ENCODE measurements at places on chromosomes 5 and 9.

DNA sequence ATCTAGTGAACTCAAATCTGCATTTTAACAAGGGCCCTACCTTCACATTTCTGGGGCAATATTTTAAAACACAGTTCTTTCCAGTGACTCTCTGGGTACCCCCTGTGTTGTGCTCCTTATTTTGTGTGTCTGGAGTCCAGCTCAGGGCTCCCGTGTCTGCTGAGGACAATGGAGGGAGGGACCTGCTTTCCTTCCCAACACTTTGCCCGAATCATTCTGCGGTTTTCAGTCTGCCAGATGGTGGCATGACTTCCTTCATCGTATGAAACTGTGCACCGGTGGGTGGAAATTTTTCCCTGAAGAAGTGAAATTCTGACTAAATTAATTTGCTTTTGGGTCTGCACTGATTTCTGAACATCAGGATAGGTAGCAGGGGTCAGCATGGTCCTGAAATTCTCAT is 153.6 kb upstream of the CD180 start:
- no peak for DNase-seq

DNA sequence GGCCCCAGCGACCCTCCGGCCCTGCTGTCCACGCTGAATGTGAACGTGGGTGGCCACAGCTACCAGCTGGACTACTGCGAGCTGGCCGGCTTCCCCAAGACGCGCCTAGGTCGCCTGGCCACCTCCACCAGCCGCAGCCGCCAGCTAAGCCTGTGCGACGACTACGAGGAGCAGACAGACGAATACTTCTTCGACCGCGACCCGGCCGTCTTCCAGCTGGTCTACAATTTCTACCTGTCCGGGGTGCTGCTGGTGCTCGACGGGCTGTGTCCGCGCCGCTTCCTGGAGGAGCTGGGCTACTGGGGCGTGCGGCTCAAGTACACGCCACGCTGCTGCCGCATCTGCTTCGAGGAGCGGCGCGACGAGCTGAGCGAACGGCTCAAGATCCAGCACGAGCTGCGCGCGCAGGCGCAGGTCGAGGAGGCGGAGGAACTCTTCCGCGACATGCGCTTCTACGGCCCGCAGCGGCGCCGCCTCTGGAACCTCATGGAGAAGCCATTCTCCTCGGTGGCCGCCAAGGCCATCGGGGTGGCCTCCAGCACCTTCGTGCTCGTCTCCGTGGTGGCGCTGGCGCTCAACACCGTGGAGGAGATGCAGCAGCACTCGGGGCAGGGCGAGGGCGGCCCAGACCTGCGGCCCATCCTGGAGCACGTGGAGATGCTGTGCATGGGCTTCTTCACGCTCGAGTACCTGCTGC is 839 bp downstream of the KCNV2 start:
- no peak for DNase-seq

- no peak for DNase-seq
Observed at GRCh38 chr5:57937025-57937424, 454.4 kb upstream of the ACTBL2 start.

DNA sequence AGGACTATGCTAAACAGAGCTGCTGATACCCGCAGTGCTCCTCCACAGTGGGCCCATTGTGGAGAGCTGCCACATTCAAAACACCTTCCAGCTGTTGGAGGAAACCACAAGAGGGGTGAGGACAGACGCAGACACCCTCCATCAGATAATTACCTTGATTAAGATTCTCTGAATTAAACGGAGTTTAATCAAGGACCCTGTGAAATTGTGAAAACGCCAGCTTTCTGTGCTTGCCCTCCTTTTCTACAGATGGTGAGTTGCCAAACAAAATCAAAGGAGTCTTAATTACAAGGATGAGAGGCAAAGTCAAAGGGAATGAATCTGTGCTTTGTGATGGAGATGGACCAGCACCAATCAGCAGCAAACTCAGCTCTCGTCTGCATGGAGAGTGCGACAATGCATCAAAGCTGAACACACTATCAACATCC is 596.1 kb downstream of the ELAVL2 start:
- DNase-seq = no peak

DNA sequence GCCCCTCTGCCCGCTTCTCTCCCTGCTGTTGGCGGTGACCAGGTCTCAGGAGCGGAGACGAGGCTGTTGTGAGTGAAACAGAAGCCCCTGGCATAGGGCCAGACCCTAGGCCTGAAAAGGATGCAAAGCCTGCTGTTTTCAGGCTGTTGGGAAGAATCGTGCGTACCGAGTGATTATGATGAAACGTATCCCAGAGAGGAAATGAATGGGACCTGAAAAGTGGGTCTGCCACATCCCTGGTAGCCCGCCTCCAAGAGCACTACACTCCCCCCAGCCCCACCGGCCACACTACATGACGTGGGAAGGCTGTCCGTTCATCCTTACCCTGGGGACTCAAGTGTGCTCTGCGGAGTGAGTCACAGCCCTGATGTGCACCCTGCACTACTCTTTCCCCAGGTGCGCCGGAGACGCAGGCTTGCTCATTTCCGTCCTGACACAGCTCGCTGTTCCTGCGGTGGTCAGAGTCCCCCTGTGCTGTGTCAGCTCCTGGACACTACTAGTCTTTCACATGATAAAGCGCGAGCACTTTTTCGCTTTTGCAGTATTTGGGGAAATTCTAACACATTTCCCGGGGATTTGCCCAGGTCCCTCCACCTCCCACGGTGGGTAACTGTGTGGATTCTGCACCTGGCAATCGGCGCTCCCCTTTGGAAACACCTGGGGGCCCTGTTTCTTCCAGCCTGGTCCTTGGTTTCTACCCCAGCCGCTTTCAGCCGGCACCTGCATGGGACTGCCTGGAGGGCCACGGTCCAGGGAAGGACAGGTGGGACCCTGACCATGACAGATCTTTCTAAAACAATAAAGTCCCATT is 91.5 kb downstream of the ANKRD33B start:
- no peak for DNase-seq

GRCh38 chr5:98769959-98770208 is 3.6 kb upstream of the RGMB start:
- DNase-seq = no peak

- DNase-seq = no peak
Observed at GRCh38 chr5:109566361-109566760, 123.4 kb upstream of the MAN2A1 start.

GRCh38 chr9:37747271-37747753 is 6.3 kb upstream of the TRMT10B start:
- peak; percentile 43 for DNase-seq

DNA sequence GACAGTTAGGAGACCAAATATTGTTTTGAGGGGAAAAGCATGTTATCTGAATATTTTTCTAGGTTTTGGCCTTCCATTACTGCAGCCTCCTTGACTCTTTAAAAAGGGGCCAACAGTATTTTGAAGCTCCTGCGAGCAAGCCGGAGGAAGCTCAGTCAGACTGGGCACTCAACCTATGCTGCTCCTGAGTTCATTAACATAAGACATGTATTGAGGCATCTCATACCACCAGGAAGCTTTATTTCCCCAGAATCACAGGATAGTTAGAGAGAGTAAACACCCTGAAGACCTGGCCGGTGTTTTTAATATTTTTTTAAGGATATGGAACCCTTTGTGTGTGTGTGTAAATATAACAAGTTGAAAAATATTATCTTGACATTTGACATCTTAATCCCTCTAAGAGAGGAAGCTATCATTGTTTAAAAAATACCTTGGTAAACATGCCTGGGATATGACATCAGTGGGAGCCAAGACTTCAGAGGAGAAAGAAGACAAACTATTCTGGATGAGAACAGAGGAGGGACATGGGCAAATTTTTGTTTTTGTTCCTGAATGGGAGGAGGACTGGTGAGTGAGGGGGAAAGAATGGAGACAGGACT is 139.3 kb upstream of the SLIT3 start:
- DNase-seq = no peak

- no peak for DNase-seq
Observed at GRCh38 chr5:107512029-107512428, 158.7 kb downstream of the EFNA5 start.

- DNase-seq = no peak
Observed at GRCh38 chr5:2991884-2992283, 240.4 kb upstream of the IRX2 start.

GRCh38 chr9:132969783-132970182 is 8.7 kb upstream of the GFI1B start:
- no peak for DNase-seq

- no peak for DNase-seq
Observed at GRCh38 chr5:82151204-82151603, 127.0 kb downstream of the RPS23 start.

DNA sequence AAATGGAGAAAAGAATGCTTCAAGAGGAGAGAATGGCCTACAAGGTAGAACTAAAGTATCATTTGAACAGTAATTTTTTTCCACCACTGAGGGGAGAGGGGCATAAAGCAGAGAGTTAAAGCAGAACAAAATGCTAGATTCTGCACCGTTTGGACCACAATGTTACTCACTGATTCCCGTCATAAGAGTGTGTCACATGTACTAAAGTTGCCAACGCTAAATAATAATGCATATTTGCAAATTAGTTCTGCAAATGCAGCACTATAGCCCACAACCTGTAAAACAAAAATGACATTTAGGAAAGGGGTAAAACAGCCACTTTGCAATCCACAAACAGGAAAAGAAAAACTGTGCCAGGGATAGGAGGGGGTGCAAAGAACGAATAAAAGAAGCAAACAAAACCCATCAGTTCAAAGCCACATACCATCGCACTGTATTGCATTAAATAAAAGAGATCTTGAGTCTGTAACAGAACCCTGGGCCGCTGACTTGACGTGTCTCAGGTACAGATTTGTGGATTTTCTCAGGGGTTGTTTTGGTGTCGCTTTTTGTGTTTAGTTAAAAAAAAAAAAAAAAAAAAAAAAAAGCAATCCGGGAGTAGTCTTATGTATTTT is 7.7 kb upstream of the NFIB start:
- DNase-seq = no peak

GRCh38 chr9:28032268-28032590 is 458.9 kb upstream of the C9orf72 start:
- no peak for DNase-seq

GRCh38 chr9:132745756-132746709 is 75.8 kb downstream of the GTF3C4 start:
- DNase-seq = no peak

DNA sequence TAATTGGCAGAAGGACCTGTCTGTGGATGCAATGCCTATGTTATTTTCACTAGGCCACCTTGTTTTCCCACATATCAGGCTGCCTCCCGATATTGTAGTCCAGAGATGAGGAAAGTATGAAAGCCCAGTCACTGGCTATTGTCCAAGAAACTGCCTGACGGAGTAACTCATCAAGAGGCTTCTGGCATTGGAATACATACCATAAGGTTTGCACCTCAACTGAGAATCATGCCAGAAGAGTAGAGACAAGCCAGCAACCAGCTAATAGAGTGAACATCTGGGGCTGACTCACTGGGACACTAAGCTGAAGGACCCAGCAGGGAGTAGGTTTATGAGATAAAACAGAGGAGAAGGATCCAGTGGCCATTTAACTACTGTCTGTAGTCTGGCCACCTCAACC is 137.2 kb upstream of the FST start:
- DNase-seq = no peak

- no peak for DNase-seq
Observed at GRCh38 chr5:10747678-10748622, 13.1 kb downstream of the DAP start.

- no peak for DNase-seq
Observed at GRCh38 chr5:147831465-147831864, at the start of gene SPINK1. Gene SPINK1 (minus strand): TSS chr5:147831671. CDS start chr5:147831577, 94 bp downstream.

DNA sequence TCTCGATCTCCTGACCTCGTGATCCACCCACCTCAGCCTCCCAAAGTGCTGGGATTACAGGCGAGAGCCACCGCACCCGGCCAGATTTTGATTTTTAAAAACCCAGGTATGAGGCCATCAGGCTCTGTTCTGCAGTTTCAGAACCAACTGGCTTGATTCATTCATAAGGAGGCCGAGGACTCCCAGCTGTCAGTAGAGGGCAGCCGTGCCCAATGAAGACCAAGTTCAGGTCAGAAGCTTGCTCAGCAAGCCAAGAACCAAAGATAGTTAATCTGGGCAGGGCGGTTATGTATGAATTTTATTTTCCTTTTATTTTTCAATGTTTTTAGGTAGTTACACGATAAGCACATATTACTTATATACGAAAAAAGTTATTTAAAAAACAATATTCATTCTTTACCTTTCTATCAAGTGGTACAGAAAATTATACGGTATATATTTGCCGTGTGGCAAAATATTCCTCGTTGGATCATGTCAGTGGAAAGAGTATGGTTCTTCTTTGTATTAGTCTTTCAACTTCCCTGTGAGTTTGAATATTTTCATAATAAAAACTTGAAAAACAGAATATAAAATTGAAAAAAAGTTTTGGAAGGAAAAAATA is 18.0 kb downstream of the MGAT1 start:
- DNase-seq = no peak

GRCh38 chr9:121686930-121687541 is 35.6 kb downstream of the DAB2IP start:
- no peak for DNase-seq

DNA sequence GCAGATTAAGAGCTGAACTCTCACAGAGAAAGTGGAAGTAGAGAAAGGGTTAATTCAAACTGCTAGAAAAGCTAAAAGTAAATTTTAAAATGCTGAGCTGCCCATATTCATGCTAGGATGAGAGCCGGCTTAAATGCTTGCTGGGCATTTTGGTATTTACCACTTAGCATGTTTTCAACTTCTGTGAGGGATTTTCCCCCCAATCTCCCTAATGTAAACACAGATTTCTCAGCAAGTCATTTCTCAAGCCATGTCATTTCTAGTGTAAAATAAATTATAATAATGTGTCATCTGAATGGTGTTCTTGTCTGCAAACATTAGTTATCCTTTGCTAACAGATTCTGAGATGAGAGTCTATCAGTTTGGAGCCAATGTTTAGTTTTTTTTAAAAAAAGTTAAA is 22.3 kb downstream of the RPS23 start:
- DNase-seq = no peak

GRCh38 chr5:137027758-137028157 is 471.4 kb downstream of the SPOCK1 start:
- no peak for DNase-seq

- DNase-seq = no peak
Observed at GRCh38 chr5:7664208-7664607, 186.7 kb downstream of the CFAP90 start.

- DNase-seq = no peak
Observed at GRCh38 chr9:106644661-106645060, 218.3 kb upstream of the ZNF462 start.

GRCh38 chr5:111280282-111280951 is 56.2 kb downstream of the CAMK4 start:
- DNase-seq = no peak

- DNase-seq = no peak
Observed at GRCh38 chr5:34822956-34823715, 15.8 kb upstream of the TTC23L start.

- DNase-seq = no peak
Observed at GRCh38 chr5:127886-128285, 35.9 kb downstream of the PLEKHG4B start.

GRCh38 chr5:179223961-179224360 is 121.3 kb downstream of the ADAMTS2 start:
- no peak for DNase-seq

DNA sequence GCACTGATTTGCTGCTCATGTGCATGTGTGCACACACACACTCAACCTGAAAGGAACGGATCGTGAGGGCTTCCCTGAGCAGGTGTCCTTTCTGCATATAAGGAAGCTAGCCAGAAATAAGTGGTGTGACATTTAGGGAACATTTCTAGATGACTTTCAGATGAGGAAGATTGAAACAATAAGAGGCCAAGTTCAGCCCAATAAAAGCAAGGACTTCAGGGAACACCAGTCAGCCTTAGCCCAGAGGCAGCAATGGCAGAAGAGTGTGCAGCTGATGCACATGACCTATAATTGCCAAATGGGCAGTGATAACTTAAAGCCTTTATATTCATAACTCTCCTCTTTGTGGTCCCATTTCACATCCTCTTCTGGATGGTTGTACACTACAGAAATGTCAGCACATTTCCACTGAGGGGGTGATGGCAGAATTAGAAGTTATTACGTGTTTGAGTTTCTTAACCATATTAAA is 255.5 kb downstream of the TRIM32 start:
- DNase-seq = no peak

Data from NCI-H2081 treated with DMSO at 0.1 percent for 48 hours (cell line).